ENCODE measurements at places on chromosomes 3 and 15.
A peak's percentile ranks its signal among the peaks of the same experiment; 100 is the strongest.

DNA sequence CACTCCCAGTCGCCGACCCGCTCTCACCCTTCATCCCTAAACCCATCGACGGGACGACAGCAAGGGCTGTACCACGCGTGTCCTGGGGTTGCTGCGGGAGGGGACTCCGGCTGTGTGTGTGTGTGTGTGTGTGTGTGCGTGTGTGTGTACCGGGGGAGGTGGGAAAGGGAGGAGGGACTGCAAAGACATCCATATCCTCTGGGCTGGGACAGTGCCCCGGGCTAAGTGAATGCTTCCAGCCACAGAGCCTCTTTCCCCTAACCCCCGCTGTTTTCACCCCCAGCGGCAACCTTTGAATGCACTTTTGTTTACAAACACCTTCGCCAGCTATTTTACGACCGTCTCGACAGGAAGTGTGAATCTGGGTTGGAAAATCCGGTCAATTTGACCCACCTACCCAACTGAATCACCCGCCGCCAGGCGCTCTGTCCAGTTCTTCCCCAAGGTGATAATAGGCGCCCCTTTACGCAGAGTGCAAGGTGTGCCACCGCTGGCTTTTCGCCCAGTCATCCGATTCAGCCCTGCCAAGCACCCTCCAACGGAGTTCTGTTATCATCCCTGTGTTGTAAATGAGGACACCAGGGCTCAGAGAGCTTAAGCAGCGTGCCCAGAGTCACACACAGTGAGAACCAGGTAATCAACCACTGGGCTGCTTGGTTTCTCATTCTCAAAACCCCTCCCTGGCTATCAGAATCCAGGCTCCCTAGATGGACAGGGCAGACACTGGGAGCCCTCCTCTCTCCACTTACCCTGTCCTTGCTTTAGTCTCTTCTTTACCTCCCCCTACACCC is 739 bp upstream of the AMOTL2 start:
- peak; percentile 82 for DNase-seq

- DNase-seq, result no peak
Measured at GRCh38 chr15:52698514-52698913, 19.3 kb upstream of the ATOSA start.

DNA sequence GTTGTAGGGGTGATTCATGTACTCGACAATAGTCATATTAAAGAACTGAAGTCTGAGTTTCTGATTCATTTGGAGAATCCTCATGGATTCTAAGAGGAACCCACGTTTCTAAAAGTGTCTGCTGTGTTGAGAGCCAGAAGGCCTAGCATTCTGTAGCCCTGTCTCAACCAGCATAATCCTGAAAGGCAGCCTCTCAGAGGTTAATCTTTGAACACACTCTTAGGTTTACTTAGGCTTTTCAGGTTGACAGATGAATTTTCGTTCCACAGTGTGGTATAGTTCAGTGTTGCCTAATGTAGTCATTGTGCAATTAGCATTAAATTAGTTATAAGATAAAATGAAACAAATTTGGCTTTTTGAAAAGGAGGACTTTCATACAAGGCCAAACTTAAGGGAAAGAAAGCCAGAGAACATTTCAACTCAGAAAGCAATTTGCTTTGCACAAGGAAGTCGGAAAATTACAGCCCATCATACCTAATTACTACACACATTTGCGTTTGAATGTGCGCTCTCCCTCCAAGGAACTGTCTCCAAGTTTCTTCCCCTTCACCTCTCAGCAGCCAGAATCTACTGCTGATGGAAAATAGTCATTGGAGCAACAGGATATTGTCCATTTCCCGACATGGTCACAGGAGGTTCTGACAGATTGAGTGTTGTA is 42.0 kb downstream of the AGBL1 start:
- DNase-seq, result no peak

DNA sequence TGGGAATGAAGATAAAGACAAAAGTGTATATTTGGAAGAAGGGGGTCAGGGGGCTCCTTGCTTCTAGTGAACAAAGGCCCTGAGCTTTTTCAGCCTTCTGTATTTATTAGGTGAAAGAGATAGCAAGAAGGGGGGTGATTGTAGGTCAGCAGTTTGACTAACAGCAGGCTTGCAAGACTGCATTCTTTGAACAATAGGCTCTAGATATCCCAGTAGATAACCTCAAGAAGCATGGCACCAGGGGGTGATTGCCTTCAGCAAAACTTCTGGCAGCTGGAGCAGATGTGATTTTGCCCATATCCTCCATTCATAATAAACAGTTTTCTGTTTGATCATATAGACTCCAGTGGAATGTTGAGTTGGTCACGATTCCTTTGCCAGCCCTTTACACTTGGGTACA is 31.7 kb upstream of the GOLIM4 start:
- no peak for DNase-seq

DNA sequence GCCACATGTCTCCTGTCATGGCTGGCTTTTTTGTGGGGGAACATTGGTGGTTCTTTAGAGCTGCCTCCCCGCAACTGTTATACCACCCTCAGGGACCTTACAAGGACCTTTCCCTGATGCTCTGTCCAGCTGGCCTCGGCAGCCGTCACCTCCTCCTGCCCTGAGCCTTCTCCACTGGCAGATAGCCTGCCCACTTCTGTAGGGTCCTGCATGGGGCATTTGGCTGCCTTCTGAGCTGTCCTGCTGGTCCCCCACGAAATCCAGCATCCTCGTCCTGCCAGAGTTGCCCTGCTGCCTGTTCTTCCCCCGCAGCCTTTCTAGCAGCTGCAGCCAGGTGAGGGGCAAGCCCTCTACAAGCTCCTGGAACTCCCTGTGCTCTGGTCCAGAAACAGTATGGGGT is 86.2 kb downstream of the USP13 start:
- DNase-seq, result no peak

- no peak for DNase-seq
Measured at GRCh38 chr15:83993591-83993990, 242.0 kb upstream of the GOLGA6L4 start.

DNA sequence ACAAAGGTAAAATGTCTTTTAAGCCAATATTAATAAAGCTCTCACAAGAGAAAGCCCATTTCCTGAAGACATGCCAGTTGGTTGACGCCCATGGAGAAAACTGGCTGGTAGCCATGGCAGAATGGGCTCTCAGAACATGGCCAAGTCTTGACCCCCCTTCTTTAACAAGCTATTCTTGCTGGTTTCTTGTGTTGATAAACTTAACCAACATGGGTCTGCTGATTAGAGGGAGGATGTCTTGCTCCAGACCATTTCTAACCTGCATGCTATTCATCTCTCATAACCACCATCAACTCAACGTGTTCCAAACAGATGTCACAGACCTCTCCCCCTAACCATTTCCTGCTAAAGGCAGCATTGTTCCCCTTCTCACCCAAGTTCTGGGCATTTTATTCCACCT is 25.7 kb downstream of the NTRK3 start:
- DNase-seq, result no peak

- no peak for DNase-seq
Measured at GRCh38 chr3:133575086-133575485, 1.6 kb downstream of the CDV3 start.
